ENCODE measurements at places on chromosomes 5 and 9.

DNA sequence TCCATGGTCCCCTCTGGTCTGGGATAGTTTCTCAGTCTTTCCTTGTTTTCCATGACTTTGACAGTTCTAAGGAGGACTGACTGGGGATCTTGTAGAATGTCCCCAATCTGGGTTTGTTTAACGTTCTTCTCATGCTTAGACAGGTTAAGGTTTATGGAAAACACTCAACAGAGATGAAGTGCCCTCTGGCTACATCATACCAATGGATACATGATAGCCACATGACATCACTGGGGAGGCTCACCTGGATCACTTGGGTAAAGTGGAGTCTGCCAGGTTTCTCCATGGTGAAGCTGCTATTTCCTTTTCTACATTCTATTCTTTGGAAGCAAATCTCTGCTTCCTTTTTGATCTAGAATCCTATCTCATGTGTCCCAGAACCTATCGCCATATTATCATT lies 23.8 kb upstream of the ALDH1B1 start:
- no peak for ATAC-seq

DNA sequence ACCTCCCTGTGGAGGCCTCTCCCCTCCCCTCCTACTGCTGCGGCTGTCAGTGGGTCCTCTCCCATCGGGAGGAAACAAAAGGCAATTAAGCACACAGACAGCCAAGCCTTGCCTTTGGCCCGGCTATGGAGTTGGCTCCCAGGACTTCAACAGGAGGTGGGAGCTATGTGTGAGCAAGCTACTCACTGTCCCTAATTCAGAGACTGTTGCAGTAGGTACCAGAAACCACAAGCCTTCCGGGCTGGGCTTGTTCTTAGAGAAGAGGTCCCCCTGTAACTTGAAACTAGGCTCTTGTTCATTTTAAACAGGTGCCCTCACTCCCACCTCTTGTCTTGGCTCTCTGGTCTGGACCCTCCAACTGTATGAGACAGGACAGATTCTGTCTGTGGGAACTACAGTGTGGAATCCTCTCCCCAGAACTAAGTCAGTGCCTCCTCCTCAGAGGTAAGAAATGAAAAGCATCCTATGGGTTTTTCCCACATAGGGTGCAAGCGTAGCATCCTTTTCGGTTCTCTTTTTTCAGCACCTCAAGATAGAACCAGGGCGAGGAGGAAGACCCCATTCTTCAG lies 561.1 kb downstream of the EBF1 start:
- no peak for ATAC-seq

GRCh38 chr9:89883401-89884341 lies 278.9 kb downstream of the GADD45G start:
- no peak for ATAC-seq

- no peak for ATAC-seq
These were observed 3.4 kb upstream of the CEP72 start for GRCh38 chr5:608429-609370.

GRCh38 chr5:4216142-4216541 lies 620.5 kb downstream of the IRX1 start:
- ATAC-seq, result no peak

DNA sequence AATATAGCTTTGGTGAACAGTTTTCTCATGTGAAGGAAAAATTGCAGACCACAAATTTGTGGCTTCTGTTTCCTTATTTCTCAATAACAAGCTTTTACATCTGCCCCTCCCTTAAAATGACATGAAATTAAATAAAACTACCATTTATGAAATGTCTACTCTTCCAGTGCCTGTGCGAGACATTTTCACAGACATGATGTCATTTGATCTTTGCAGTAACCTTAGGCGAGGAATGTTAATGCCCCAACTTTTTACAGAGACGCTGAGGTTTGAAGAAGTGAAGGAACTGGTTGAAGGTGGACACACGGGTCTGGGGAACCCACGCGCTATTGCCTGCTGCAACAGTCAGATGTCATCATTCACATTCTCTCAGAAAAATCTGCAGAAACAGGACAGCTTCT lies 61.5 kb downstream of the OSTF1 start:
- no peak for ATAC-seq

DNA sequence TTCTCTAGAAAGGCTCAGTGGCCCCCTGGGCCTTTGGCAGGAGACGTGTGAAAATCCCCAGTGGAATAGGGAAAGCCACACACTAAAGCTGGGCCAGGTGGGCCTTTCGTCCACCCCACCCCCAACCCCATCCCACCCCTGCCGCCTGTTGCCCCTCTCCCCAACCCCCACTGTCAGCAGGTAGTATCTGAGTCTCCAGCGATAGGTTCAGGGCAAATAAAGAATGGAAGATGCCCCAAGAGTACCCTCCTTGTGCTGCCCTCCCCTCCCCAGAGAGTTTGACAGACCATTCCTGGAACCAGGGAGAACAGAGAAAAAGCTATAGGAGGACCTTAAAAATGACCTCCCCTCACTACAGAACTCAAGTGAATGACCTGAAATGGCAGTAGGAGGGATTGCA lies 36.7 kb upstream of the UBE2D2 start:
- ATAC-seq, result no peak

DNA sequence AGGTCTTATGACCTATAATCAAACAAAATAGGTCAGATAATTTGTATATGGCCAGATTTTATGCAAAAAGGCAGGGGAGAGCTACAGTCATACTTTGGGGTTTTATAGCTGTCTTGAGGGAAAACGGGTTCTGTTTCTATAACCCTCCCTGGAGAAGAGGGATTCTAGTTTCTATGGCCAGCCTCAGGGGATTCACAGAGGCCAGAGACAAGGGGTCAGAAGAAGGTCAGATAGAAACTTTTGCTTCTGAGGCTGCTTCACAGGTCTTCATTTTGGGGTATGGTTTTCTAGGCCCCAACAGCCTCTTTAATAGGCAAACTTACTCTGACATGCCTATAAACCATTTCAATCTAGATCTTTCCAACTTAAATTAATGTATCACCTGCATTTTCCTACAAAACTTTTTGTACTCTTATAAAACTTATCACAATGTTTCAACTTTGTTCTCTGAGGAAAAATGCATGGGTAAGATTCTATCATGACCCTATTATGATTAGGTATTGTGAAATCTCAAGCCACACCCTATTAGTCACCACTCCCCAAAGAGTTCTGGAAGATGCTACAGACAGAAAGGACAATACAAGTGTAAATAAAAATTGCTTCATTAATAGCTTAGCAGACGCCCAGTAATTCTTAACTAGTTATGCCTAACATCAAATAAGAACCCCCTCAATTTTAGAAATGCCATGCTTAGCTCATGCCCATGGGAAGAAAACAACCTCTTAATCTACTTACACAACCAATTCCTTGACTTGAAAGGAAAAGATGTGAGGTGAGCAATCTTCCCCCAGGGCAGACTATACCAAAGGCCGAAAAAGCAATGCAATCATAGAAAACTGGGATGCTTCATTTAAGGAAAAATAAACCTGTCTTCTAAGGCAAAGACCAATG lies 396.6 kb downstream of the TLR4 start:
- no peak for ATAC-seq

DNA sequence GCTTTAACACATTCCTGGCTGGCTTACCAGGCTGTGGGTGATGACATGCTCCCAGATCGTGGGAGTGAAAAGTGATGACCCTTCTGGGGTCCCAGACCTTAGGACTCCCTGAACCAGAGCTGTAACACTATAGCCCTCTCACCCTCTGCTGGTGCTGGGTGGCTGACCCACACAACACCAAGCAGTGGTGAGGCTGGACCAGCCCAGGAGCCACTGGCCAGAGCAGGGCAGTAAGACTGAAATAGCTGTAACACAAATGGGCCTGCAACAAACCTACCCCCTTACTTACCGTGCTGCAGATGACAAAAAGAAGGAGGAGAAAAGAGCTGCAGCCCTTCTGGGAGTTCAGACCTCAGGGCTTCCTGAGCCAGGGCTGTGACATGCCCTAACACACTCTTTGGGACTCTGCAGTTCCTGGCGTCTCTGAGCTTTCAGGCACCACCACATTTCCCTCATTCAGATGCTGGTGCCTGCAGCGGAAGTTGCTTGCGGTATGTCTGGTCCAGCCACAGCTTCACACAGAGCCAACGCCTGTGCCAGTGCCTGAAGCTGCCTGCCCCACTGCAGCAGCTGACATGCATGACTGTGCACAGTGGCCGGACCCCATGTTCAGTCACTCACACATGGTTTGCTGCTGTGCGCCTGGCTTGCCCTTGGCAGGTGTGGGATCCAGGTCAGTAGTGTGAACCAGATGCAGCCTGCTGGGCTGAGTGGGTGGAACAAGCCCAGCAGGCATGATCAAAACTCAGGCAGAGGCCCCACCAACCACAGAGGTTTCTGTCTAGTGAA lies 1247.4 kb downstream of the EFNA5 start:
- ATAC-seq, result no peak

GRCh38 chr5:134020188-134020587 lies 15.4 kb upstream of the VDAC1 start:
- no peak for ATAC-seq

GRCh38 chr9:12813960-12814876 lies 39.4 kb downstream of the LURAP1L start:
- ATAC-seq, result no peak

DNA sequence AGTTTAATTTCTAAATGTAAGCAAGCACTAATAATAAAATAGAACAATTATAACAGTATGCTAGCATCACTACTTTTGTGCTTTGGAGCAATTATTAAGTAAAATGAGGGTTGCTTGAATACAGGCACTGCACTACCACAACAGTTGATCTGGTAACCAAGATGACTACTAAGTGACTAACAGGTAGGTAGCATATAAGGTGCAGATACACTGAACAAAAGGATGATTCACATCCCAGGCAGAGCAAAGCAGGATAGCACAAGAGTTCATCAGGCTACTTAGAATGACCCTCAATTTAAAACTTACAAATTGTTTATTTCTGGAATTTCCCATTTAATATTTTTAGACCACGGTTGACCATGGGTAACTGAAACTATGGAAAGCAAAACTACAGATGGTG lies 48.0 kb upstream of the RGS7BP start:
- no peak for ATAC-seq

DNA sequence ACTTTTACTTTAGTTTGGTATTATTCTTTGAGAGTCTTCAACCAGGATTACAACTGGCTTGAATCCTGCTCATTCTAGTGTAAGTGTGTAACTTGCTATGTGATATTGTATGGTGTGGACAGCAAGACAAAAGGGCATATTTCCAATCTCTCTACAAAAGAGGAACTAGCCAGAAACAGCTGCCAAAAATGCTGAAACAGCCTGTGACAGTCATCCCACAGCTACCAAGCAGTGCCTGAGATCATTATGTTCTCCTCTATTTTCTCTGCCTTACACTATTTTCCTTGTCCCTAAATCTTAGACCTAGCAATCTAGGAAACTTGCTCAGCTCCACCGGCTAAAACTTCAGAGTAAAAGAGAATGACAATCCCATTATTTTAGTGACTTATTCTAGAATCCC lies 42.8 kb downstream of the WDR41 start:
- ATAC-seq, result no peak

GRCh38 chr5:66891184-66891925 lies 295.2 kb downstream of the MAST4 start:
- ATAC-seq, result no peak

DNA sequence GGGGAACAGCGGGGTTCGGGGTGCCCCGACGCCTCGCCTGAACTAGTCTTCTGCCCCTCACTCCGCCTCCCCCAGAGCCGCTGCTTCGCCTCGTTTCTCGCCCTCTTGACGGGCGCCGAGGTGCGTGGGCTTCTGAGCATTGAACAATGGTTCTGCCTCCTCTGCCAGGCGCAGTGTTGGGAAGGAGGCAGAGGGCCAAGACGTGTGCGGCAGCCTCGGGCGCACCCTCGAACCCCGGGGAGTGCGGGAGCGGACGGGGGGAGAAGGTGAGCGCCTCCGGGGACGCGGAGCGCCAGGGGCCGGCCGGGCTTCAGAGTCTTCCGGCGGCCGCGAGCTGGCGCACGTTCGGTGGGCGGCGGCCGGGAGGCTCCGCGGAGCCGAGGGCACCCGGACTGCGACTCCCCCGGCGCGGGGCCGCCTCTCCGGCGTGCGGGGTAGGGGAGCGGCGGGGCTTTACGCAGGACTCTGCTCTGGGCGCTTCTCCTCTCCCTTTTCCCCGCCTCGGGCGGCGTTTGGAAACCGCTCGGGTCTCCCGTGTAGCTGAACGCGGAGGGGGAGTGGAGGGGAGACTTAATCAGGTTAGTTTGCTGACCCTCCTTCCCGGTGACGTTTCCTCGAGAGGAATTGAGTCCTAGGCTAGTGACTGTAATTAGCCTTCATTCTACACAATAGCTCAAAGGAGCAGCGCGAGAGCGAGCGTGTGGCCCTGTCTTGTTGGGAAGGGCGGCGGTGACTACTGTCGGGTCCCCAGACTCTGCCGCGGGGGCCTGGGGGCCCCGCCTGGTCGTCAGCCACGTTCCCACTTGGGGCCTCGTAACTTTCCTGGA lies 1.1 kb downstream of the VLDLR start:
- peak; percentile 14 for ATAC-seq

GRCh38 chr5:153711755-153712154 lies 221.3 kb downstream of the GRIA1 start:
- no peak for ATAC-seq

DNA sequence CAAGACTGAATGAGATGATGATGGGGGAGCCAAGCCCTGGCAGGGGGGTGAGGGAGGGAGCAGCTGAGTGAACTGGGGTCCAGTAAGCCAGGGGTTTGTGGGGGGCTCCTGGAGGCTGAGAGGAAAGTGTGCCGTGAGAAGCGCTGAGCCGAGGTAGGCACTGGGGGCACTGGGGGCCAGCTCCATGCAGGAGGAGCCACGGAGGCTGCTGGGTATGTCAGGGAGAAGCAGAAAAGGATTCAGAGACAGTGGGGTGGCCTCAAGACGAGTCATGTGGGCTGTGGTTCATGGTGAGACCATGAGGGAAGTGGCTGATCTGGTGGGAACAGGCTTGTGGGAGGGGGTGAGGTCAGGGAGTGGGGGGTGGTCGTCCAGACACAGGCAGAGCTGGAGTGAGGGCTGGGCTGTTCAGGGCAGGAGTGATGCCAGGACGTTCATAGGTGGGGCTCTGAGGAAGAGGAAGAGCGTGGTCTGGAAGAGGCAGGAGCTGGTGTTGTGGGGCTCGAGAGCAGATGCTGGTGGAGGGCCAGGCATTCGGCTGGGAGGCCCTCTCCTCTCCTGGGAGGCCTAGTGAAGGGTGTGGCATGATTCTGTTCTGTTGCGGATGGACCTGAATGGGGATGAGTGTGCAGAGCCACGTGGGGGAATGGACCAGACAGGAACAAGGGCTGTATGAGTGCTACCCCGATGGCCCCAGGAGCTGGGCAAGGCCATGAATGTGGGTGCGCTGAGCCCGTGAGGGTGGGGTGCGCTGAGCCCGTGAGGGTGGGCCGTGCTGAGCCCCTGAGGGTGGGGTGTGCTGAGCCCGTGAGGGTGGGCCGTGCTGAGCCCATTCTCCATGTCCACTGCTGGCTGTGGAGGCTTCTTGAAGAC lies 92.7 kb upstream of the CACNA1B start:
- no peak for ATAC-seq

GRCh38 chr9:27280860-27281259 lies 16.1 kb downstream of the EQTN start:
- ATAC-seq, result no peak

DNA sequence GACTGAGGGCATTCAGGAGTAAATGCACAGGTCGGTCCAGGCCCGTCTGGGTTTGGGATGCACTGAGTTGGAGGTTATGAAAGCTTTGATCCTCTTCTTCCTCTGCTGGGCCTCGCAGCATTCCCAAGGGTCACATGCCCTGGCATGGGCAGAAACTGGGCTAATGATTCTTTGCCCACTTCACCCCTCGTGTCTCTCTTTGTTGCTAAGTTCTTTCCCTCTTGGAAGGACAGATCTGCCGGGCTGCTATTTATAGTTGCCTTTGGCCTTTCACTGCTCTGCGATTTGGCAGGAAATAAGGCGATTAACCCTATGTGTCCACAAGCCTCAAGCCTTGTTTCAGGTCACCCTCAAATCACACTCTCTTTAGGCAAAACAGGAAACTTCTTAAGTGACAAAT lies 66.9 kb downstream of the ENTREP1 start:
- no peak for ATAC-seq

GRCh38 chr9:129094387-129095169 lies 13.7 kb downstream of the DOLPP1 start:
- no peak for ATAC-seq
